ENCODE measurements at places on chromosomes 5 and 9.

- no peak for DNase-seq
Measured at GRCh38 chr5:155311721-155312120, 298.2 kb downstream of the KIF4B start.

- DNase-seq: no peak
Measured at GRCh38 chr5:2184026-2184366, 301.3 kb upstream of the IRX4 start.

- no peak for DNase-seq
Measured at GRCh38 chr5:127446626-127447025, 70.8 kb upstream of the PRRC1 start.

GRCh38 chr9:98024702-98025101 is 31.8 kb upstream of the NANS start:
- DNase-seq: no peak

GRCh38 chr9:113742878-113743277 is 133.2 kb upstream of the ZNF618 start:
- DNase-seq: no peak

- DNase-seq: no peak
Measured at GRCh38 chr5:152185547-152186245, 219.4 kb downstream of the NMUR2 start.

- DNase-seq: no peak
Measured at GRCh38 chr5:55668356-55668755, 43.8 kb downstream of the SLC38A9 start.

GRCh38 chr5:150791536-150791935 is 13.0 kb downstream of the SMIM3 start:
- no peak for DNase-seq

GRCh38 chr9:12351293-12352044 is 341.7 kb upstream of the TYRP1 start:
- no peak for DNase-seq

GRCh38 chr5:115588640-115589039 is 13.6 kb downstream of the TICAM2 start:
- DNase-seq: no peak

GRCh38 chr5:50694027-50694590 is 27.7 kb downstream of the PARP8 start:
- DNase-seq: no peak

GRCh38 chr9:136544548-136544963 is 1.3 kb downstream of the NOTCH1 start:
- DNase-seq: no peak

GRCh38 chr9:71737455-71737854 is 30.9 kb downstream of the CEMIP2 start:
- no peak for DNase-seq

Measured in SK-N-MC (cell line).